ENCODE measurements at places on chromosomes 1 and 21.

DNA sequence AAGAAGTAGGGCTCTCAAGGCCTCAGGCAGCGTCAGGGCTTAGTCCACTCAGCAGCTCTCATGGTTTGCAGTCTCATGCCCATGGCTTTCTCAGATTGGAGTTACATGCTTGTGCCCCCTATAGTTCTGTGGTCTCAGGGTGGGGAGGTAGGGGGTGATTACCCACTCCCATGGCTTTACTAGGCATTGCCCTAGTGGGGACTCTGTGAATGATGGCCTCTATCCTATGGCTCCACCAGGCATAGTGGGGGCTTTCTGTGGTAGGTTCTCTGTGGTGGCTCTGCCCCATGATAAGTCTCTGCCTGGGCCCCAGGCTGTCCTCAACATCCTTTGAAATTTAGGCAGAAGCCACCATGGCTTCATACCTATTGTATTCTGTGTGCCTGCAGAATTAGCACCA lies 48.9 kb downstream of the MSH4 start:
- no peak overlapping the region for H3K4me3 ChIP-seq
- no peak overlapping the region for H3K27ac ChIP-seq
- peaks cover 9% of the 10 kb centered on the region for H3K4me1 ChIP-seq
- H3K36me3 ChIP-seq: no peaks in the 10 kb centered on the region
- no peak for DNase-seq
- no peaks in the 10 kb centered on the region for H3K27me3 ChIP-seq

DNA sequence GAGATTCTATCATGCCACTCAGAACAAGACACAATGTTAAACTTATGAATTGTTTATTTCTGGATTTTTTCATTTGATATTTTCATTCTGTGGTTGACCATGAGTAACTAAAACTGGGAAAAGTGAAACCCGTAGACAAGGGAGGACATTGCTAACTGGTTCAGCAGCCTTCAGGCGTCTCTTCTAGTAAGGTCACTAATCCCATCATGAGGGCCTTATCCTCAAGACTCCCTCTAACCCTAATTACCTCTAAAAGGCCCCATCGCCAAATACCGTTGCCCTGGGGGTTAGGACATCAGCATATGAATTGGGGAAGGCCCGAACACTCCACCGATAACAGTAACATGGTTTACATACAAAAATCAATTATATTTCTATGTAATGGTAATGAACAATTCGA lies 247.6 kb downstream of the TM2D1 start:
- no peaks in the 10 kb centered on the region for H3K4me1 ChIP-seq
- H3K4me3 ChIP-seq: no peak overlapping the region
- no peak overlapping the region for H3K27ac ChIP-seq
- no peaks in the 10 kb centered on the region for H3K27me3 ChIP-seq
- H3K36me3 ChIP-seq: no peaks in the 10 kb centered on the region

DNA sequence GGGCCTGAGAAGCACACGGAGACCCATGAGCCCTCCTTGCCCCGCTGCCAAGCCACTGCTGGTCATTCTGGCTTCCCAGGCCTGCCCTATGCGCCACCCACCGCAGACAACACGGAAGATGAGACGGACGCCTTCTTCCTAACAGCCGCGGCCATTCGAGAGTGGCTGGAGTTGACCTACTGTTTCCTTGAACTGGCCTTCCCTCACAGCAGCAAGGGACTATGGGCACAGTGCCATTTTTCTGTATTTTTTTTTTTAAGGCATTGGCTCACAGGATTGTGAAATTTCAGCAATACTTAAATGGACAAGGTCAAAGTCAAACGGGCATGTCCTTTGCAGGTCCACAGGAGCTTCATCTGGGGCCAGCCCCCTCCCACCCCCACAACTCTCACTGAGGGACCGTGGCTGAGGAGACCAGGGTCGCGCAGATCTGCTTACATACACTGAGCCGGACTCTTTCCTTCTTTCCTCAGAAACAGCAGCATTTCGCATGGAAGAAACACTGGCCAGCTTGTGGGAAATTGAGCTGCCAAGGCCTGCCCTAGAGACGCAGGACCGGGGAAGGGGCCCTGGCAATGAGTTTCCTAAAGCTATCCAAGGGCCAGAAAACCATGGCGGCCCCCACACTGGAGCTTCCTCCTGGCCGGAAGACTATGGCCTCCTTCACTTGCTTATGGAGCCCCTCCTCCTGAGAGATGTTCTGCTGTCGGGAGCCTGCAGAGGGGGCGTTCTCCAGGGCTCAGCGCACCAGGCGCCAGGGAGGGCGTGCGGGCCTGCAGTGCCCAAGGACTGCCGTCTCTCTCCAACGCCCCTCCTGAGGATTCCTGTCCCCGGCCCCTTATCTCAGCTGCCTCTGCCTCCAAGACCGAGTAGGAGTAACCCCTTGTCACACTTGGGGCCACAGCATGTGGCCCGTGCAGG lies 98.9 kb downstream of the PGBD5 start:
- H3K4me3 ChIP-seq: no peak overlapping the region
- no peak for DNase-seq
- H3K4me1 ChIP-seq: no peaks in the 10 kb centered on the region
- H3K36me3 ChIP-seq: no peaks in the 10 kb centered on the region

- H3K4me1 ChIP-seq: no peaks in the 10 kb centered on the region
- DNase-seq: no peak
- no peak overlapping the region for H3K4me3 ChIP-seq
- H3K27me3 ChIP-seq: no peaks in the 10 kb centered on the region
Measured at GRCh38 chr1:5709976-5710375, 282.2 kb downstream of the NPHP4 start.

- no peak overlapping the region for H3K27ac ChIP-seq
- no peaks in the 10 kb centered on the region for H3K4me1 ChIP-seq
- no peak overlapping the region for H3K4me3 ChIP-seq
- no peaks in the 10 kb centered on the region for H3K27me3 ChIP-seq
- no peak for DNase-seq
- H3K36me3 ChIP-seq: no peaks in the 10 kb centered on the region
Measured at GRCh38 chr1:84000196-84000885, 1.4 kb upstream of the TTLL7 start.

DNA sequence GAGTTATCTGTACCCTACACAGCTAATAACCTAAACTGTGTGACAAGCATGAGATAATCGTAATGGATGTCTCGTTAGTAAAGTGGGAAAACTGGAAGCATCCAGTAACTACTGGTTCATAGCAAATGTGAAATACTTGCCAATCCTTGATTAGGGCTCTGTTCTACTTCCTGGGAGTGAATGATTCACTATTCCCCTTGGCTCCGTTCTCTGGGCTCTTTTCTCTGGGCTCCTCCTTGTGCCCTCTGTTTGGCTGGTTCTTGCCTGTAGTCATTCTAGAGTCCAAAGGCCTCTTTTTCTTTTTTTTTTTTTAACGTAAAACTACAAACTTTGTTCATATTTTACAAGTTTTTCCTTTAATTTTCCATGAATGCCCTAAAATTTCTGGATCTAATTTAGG lies 465.8 kb upstream of the PLXNA2 start:
- no peaks in the 10 kb centered on the region for H3K36me3 ChIP-seq
- DNase-seq: no peak
- H3K27ac ChIP-seq: no peak overlapping the region
- H3K4me3 ChIP-seq: no peak overlapping the region

- H3K27ac ChIP-seq: no peak overlapping the region
- H3K4me3 ChIP-seq: no peak overlapping the region
- H3K36me3 ChIP-seq: no peaks in the 10 kb centered on the region
Measured at GRCh38 chr1:72435025-72435424, 152.7 kb upstream of the NEGR1 start.

DNA sequence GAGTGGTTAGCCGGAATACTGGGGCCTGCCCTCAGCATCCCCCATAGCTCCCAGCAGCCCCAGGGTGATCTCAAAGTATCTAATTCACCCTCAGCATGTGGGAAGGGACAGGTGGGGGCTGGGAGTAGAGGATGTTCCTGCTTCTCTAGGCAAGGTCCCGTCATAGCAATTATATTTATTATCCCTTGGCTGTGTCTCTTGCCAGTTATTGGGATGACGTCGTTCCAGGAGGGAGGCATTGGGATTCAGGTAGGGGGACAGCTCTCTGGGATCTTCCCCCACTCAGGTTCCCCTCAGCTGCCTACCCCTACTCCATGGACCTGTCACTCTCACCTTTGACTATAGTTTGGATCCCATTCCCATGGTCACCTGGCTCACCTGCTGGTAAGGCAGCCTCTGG lies 11.9 kb upstream of the PEAR1 start:
- no peak overlapping the region for H3K27ac ChIP-seq
- H3K4me3 ChIP-seq: no peak overlapping the region
- H3K4me1 ChIP-seq: no peaks in the 10 kb centered on the region
- DNase-seq: no peak
- no peaks in the 10 kb centered on the region for H3K36me3 ChIP-seq

DNA sequence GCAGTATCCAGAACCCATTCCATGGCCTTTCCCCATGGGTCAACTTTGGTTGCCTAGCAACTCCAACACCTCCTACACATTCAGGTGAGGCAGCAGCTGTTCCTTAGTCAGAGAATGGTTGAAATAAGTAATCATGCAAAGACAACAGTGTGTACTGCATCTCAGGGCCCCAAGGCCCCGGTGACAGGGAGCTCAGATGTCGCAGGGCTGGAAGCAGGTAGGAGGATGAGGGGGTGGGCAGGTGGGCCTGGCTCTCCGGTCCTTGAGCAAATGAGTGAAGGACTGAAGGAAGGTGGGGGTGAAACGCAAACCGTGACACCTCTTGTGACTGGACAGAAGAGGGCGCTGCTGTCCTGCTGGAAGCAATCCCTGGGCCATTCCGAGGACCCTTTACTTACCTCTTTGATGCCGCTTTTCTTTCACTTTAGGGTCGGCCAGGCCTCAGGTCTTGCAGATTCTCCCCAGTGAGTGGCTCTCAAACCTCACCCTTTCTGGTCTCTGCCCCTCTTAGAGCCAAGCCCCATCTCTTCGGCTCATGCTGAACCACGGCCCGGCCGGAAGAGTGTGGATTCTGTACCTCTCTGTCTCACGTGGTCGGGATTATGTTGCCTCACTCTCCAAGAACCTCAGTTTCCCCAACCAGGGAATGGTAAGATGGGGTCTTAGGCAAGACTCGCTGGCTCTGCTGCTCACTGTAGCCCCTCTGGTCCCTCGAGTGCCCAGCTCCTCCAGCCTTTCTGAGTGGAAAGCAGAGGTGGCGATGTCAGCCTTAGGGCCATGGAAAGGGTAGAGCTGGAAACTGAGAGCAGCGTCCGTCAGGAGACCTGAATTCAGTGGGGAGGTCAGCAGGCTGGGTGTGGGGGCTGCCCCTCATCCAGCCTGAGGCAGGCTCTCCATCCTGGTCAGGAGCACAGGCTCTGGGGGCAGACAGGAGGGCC lies 5.6 kb upstream of the KCNA10 start:
- no peak overlapping the region for H3K4me3 ChIP-seq
- no peaks in the 10 kb centered on the region for H3K36me3 ChIP-seq
- no peaks in the 10 kb centered on the region for H3K27me3 ChIP-seq

- no peak for DNase-seq
- H3K27me3 ChIP-seq: no peaks in the 10 kb centered on the region
- H3K27ac ChIP-seq: no peak overlapping the region
- no peaks in the 10 kb centered on the region for H3K36me3 ChIP-seq
- H3K4me1 ChIP-seq: no peaks in the 10 kb centered on the region
Measured at GRCh38 chr1:243620096-243620495, 229.9 kb downstream of the AKT3 start.

DNA sequence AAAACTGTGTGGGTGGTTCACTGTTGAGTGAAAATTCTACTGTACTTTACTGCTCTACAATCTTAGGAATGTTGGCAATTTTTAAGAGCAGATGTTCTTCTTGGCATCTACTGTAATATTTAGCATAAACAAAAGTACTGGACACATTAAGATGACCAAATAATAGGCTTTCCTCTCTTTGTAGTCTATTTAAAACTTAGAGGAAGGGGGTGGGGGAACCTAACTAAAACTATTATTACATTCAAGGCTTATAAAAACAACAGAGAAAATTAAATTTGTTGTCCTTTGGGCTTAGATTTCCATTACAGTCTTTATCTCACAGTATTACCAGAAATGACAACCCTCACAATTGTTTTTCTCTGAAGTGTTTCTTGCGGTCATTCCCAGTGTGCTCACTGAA lies 181.2 kb downstream of the PLPPR4 start:
- no peak overlapping the region for H3K4me3 ChIP-seq
- H3K36me3 ChIP-seq: no peaks in the 10 kb centered on the region
- H3K27me3 ChIP-seq: no peaks in the 10 kb centered on the region
- no peak for DNase-seq
- no peaks in the 10 kb centered on the region for H3K4me1 ChIP-seq
- H3K27ac ChIP-seq: no peak overlapping the region

GRCh38 chr1:244204004-244204403 lies 152.9 kb downstream of the ZBTB18 start:
- DNase-seq: no peak
- H3K27me3 ChIP-seq: no peaks in the 10 kb centered on the region
- no peak overlapping the region for H3K27ac ChIP-seq
- H3K4me3 ChIP-seq: no peak overlapping the region
- no peaks in the 10 kb centered on the region for H3K36me3 ChIP-seq
- no peaks in the 10 kb centered on the region for H3K4me1 ChIP-seq

GRCh38 chr1:88003255-88003654 lies 674.6 kb downstream of the LMO4 start:
- no peak for DNase-seq
- H3K36me3 ChIP-seq: no peaks in the 10 kb centered on the region
- no peak overlapping the region for H3K4me3 ChIP-seq
- H3K27me3 ChIP-seq: no peaks in the 10 kb centered on the region
- peaks cover 5% of the 10 kb centered on the region for H3K4me1 ChIP-seq
- no peak overlapping the region for H3K27ac ChIP-seq

DNA sequence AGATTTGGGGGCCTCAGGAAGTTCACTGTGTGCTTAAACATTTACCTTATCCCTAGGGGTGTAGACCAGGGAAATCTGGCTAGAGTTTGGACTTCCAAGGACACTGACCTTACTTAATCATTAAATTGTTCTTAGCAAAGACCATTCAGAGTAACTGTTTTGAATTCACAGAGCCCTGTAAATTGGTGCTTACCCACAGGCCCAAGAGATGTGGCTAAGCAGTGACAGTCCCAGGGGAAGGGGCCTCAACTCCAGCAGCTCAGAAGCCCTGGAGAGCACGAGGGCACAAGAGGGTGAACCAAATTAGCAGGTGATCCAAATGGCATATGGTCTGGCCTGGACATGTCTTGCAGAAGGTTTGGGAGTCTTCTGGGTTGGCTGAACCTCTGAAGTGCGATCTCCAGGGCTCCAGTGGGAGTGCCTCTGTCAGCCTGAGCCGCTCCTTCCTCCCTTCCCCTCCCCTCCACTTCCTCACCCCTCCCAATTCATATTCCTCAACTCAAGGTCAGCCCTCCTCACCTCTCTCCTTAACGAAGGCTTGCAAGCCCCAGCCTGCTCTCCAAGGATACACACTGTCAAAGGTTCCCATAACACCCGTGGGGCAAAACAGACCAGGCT lies 4.3 kb downstream of the PAQR7 start:
- peaks cover 21% of the 10 kb centered on the region for H3K4me1 ChIP-seq
- no peak overlapping the region for H3K27ac ChIP-seq
- no peaks in the 10 kb centered on the region for H3K27me3 ChIP-seq

GRCh38 chr1:36160949-36161485 lies 5.1 kb downstream of the MAP7D1 start:
- H3K27me3 ChIP-seq: no peaks in the 10 kb centered on the region
- no peaks in the 10 kb centered on the region for H3K36me3 ChIP-seq
- no peaks in the 10 kb centered on the region for H3K4me1 ChIP-seq
- no peak for DNase-seq

- no peaks in the 10 kb centered on the region for H3K36me3 ChIP-seq
- H3K27ac ChIP-seq: no peak within 1 kb of the TSS
- H3K4me3 ChIP-seq: no peak within 1 kb of the TSS
- no peak for DNase-seq
- no peaks in the 10 kb centered on the region for H3K27me3 ChIP-seq
- no peaks in the 10 kb centered on the region for H3K4me1 ChIP-seq
Measured at GRCh38 chr1:159171254-159171687, at the start of gene CADM3. Gene CADM3 (plus strand): TSS chr1:159171615. CDS start chr1:159171766, 151 bp downstream.

- no peaks in the 10 kb centered on the region for H3K27me3 ChIP-seq
- no peak overlapping the region for H3K27ac ChIP-seq
- no peak overlapping the region for H3K4me3 ChIP-seq
- DNase-seq: no peak
- H3K4me1 ChIP-seq: peaks cover 33% of the 10 kb centered on the region
- no peaks in the 10 kb centered on the region for H3K36me3 ChIP-seq
Measured at GRCh38 chr1:212597487-212597886, 11.1 kb upstream of the ATF3 start.

Data from Caco-2 (cell line).